Pericardium fibroblast (primary cell): ENCODE measurements at places on chromosomes 13 and 19. TPM values are rescaled to one million over a fixed set of nuclear protein-coding genes. Genes with fewer than 3 reads are reported as not detected.

The BIVM gene
- 11.0 and 19.0 TPM in 2 replicates for total RNA-seq

The DHDH gene
- total RNA-seq, result 0.68 TPM in 1 of 2 replicates, not detected in the other

The TMIGD2 gene
- 0.09 and 0.23 TPM in 2 replicates for total RNA-seq

The BRSK1 gene
- total RNA-seq, result 2.2 and 8.6 TPM in 2 replicates

The MBD3L3 gene
- total RNA-seq, result not detected in 2 replicates

The METTL21C gene
- total RNA-seq, result 1.4 TPM in 1 of 2 replicates, not detected in the other

The ZNF677 gene
- total RNA-seq, result 7.4 and 20.2 TPM in 2 replicates

The PLEKHF1 gene
- total RNA-seq, result 48.3 and 72.9 TPM in 2 replicates

The NDUFA3 gene
- total RNA-seq, result 15.9 and 35.4 TPM in 2 replicates

The ZNF724 gene
- 0.34 and 2.0 TPM in 2 replicates for total RNA-seq

The TEX29 gene
- total RNA-seq, result not detected in 2 replicates

The ANKRD24 gene
- total RNA-seq, result under 0.01 and 1.3 TPM in 2 replicates

The RASIP1 gene
- total RNA-seq, result 2.3 and 6.4 TPM in 2 replicates

The NOVA2 gene
- under 0.01 and 0.60 TPM in 2 replicates for total RNA-seq

The PSG7 gene
- not detected in 2 replicates for total RNA-seq

The PRTN3 gene
- total RNA-seq, result 2.0 TPM in 1 of 2 replicates, not detected in the other

The TINCR gene
- not detected in 2 replicates for total RNA-seq

The GSX1 gene
- not detected in 2 replicates for total RNA-seq

The STK24 gene
- total RNA-seq, result 53.3 and 66.0 TPM in 2 replicates

The SPC24 gene
- 1.5 and 4.3 TPM in 2 replicates for total RNA-seq

The ACER1 gene
- not detected in 2 replicates for total RNA-seq

The MIA gene
- not detected in 2 replicates for total RNA-seq

The FGF14 gene
- 0.17 TPM in 1 of 2 replicates, not detected in the other for total RNA-seq

The FAM124A gene
- 0.35 and 0.68 TPM in 2 replicates for total RNA-seq

The WDR88 gene
- not detected in 2 replicates for total RNA-seq

The ATP7B gene
- total RNA-seq, result 2.2 and 6.8 TPM in 2 replicates

The DAND5 gene
- total RNA-seq, result not detected in 2 replicates

The GPR183 gene
- total RNA-seq, result not detected in 2 replicates

The CDX2 gene
- total RNA-seq, result not detected in 2 replicates

The MARK4 gene
- 23.2 and 36.3 TPM in 2 replicates for total RNA-seq

The NANOS3 gene
- not detected in 2 replicates for total RNA-seq

The RGS9BP gene
- total RNA-seq, result 0.23 and 1.9 TPM in 2 replicates

The TEAD2 gene
- 33.3 and 35.7 TPM in 2 replicates for total RNA-seq

The CCL25 gene
- total RNA-seq, result not detected in 2 replicates

The KCTD4 gene
- total RNA-seq, result 0.35 TPM in 1 of 2 replicates, not detected in the other

The SCAF1 gene
- 31.8 and 47.6 TPM in 2 replicates for total RNA-seq

The FXYD3 gene
- total RNA-seq, result not detected in 2 replicates

The KCNJ14 gene
- 0.35 and 1.8 TPM in 2 replicates for total RNA-seq

The TBXA2R gene
- 0.47 and 1.4 TPM in 2 replicates for total RNA-seq

The ZNF560 gene
- total RNA-seq, result 0.58 and 4.0 TPM in 2 replicates

The PTGER1 gene
- total RNA-seq, result 3.0 and 8.2 TPM in 2 replicates

The SMIM44 gene
- total RNA-seq, result not detected in 2 replicates

The CIC gene
- 42.0 and 69.8 TPM in 2 replicates for total RNA-seq

The KLHL1 gene
- not detected in 2 replicates for total RNA-seq
